ENCODE measurements at places on chromosomes 12 and 14.

GRCh38 chr14:73472185-73473114 is 14.1 kb upstream of the NUMB start:
- H3K27me3 ChIP-seq, result no peaks in the 10 kb centered on the region
- H3K27ac ChIP-seq, result no peak overlapping the region

- no peaks in the 10 kb centered on the region for H3K36me3 ChIP-seq
- DNase-seq, result no peak
- H3K27ac ChIP-seq, result no peak overlapping the region
- peak overlapping the region; percentile 60 for H3K4me3 ChIP-seq
- H3K4me1 ChIP-seq, result peaks cover 6% of the 10 kb centered on the region
Observed at GRCh38 chr14:100158566-100159093, 815 bp downstream of the DEGS2 start.

DNA sequence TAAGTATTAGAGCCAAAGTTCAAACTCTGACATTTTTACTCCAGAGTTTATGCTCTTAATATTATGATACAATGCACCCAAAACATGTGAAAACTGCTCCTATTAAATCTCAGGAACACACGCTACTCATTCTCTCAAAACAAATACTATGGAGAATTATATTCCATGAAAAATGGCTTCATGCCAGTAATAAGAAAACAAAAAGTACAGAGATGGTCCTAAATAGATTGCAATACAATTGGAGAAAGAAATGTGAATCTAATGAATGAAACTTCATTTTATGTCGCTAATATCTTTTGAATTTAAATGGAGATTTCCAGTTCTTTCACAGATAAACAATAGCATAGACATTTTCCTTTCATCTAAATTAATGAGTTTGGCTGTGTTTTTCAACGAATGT is 384.3 kb downstream of the ADAMTS20 start:
- H3K27me3 ChIP-seq, result no peaks in the 10 kb centered on the region
- no peak overlapping the region for H3K27ac ChIP-seq
- no peaks in the 10 kb centered on the region for H3K4me1 ChIP-seq

DNA sequence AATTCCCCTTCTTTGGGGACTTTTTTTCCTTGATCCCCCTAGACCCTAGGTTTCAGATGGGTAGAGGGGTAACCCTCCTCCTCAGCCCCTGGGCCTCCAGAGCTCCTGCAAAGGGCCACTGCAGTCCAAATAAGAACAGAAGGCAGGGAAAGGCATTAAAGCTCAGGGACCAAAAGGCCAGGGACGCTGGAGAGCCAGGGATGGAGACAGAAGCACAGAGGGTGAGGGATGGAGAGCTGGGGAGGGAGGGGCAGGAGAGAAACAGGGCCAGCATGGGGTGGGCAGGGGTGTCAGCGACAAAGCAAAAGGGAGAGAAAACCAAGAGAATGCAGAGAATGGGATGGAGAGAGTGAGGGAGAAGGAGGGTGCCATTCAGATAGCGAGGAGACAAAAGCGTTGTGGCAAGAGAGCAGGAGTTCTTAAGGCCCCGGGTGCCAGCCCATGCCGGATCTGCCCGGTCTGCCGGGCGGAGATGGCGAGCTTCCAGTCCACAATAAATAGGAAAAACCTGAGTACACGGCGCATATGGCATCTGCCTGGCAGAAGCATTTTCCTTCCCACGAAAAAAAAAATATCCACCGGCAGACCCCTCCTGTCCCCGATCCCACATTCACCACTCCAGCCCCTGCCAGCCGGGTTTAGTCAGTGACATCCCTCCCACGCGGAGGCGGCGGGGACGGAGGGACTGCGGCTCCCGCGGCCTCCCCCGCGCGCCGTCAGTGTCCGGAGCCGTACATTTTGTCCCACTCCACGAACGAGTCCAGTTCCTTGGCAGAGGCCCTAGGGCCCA is 28.6 kb downstream of the FIGNL2 start:
- DNase-seq, result no peak
- no peaks in the 10 kb centered on the region for H3K36me3 ChIP-seq
- peak overlapping the region; percentile 75 for H3K4me3 ChIP-seq
- peak overlapping the region; percentile 52 for H3K27ac ChIP-seq

GRCh38 chr12:117733549-117733805 is 235.3 kb downstream of the KSR2 start:
- no peaks in the 10 kb centered on the region for H3K4me1 ChIP-seq
- no peak for DNase-seq
- peaks cover 4% of the 10 kb centered on the region for H3K27me3 ChIP-seq
- no peaks in the 10 kb centered on the region for H3K36me3 ChIP-seq

DNA sequence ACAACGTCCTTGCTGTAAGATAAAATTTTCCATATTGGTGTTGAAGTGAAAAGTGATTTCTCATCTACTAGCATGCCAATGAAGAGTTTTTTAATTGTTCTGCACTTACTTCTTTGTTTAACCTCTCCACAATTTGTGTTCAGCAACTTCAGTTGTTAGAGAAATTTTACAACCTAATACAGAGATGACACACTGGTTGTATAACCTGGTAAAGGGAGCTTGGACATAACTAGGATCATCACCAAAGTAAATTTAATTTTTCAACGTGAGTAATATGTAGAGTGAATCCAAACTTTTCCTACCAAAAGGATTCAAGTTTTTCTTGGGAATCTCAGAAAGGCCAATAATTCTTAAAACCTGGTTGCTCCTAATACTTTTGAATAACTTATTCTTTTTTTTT is 13.4 kb upstream of the TAS2R43 start:
- H3K27me3 ChIP-seq, result no peaks in the 10 kb centered on the region
- no peak overlapping the region for H3K4me3 ChIP-seq
- no peak overlapping the region for H3K27ac ChIP-seq
- H3K4me1 ChIP-seq, result no peaks in the 10 kb centered on the region
- DNase-seq, result no peak

DNA sequence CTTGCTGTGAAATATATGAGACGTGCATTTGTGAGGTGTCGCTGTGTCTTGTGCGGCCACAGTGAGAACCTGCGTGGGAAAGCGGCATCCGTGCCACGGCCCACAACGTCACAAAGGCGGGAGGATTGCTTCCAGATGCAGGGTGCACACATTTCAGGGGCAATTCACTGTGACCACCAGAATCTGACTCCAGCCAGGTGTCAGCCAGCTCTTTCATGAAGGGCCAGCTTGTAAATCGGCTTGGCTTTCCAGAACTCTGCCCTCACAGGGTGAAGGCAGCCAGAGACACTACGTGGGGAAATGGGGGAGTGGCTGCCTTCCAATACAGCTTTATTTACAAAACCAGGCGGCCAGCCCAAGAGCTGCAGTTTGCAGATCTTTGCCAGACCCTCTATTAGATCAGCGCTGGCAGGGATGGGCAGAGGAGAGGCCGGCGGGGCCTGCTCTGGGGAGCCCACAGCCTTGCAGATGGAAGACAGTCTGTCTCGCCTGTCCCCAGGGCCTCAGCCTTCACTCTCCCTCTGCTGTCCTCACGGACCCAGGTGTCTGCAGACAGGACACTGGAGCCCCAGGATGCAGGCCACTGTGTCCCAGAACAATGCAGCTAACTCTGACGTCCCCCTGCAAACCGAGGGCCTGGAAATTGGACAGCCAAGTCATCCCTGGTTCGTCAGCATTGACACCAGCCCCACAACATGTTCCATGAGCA is 53.5 kb downstream of the ADGRD1 start:
- no peaks in the 10 kb centered on the region for H3K27me3 ChIP-seq
- no peak overlapping the region for H3K27ac ChIP-seq
- DNase-seq, result no peak
- no peaks in the 10 kb centered on the region for H3K4me1 ChIP-seq
- H3K36me3 ChIP-seq, result no peaks in the 10 kb centered on the region

- peaks cover 4% of the 10 kb centered on the region for H3K4me1 ChIP-seq
- H3K27ac ChIP-seq, result no peak overlapping the region
- H3K36me3 ChIP-seq, result no peaks in the 10 kb centered on the region
Observed at GRCh38 chr14:60184905-60185555, 19.8 kb upstream of the DHRS7 start.

DNA sequence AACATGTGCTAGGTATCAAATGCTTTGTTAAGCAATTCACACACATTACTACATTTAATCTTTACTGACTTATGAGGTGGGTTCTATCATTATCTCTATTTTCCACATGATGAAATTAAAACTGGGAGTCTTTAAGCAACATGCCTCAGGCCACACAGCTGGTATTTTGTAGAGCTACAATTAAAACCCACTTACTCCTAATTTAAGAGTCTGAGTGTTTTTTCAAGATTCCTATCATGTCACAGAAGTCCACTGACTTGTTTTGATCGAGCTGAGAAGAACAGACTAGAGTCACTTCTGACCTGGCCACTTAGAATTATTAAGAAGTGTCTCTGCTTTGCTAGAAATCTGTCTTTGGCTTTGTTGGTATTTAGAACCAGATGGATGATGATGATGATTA is 670.7 kb downstream of the NRXN3 start:
- no peaks in the 10 kb centered on the region for H3K36me3 ChIP-seq
- H3K27ac ChIP-seq, result no peak overlapping the region
- no peak for DNase-seq
- H3K4me1 ChIP-seq, result no peaks in the 10 kb centered on the region

DNA sequence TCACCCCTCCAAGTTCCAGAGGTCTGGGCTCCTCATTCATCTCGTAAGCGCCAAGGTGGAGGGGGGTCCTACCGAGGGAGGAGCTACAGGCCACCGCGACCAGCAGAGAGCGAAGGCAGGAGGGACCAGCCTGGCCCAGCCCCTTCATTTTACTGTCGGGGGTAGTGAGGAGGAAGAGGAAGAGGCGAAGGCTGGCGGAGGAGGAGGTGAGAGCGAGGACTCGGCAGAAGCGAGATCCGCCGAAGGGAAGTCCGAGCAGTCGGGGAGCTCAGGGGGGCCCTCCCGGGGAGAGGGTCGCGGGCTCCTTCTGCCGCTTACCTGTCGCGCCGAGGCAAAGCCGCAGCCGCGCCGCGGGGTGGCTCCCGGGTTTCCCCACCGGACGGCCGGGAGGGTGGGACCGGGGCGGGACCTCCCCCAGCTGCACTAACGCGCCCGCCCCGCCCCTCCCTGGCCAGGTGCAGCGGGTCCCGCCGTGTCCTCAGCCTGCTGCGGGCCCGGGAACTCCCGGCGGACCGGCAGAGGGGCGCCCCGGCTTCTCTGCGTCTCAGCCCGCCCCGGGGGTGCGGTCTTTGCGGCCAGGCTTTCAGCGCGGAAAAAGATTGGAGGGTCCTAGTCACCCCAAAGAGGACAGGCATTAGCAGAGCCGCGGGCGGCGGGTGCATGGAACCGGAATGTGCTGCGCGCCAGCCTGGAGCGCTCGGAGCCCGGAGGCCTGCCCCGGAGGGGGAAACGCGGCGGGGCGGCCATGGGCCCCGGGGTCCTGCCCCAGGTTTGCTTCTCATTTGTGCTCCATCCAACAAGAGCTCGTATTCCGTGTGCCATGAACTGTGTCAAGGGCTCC is at the start of gene GALNT6:
GALNT6 (minus strand) TSS at position 124 of the 841 bp plus-strand sequence. CDS start 11,625 bp downstream, outside the sequence.
- H3K4me1 ChIP-seq, result peaks cover 67% of the 10 kb centered on the region
- peak within 1 kb of the TSS; percentile 87 for H3K4me3 ChIP-seq
- H3K27ac ChIP-seq, result peak within 1 kb of the TSS; percentile 75
- H3K27me3 ChIP-seq, result no peaks in the 10 kb centered on the region
